Amniotic stem cell (primary cell): ENCODE measurements at places on chromosomes 6 and 20.

DNA sequence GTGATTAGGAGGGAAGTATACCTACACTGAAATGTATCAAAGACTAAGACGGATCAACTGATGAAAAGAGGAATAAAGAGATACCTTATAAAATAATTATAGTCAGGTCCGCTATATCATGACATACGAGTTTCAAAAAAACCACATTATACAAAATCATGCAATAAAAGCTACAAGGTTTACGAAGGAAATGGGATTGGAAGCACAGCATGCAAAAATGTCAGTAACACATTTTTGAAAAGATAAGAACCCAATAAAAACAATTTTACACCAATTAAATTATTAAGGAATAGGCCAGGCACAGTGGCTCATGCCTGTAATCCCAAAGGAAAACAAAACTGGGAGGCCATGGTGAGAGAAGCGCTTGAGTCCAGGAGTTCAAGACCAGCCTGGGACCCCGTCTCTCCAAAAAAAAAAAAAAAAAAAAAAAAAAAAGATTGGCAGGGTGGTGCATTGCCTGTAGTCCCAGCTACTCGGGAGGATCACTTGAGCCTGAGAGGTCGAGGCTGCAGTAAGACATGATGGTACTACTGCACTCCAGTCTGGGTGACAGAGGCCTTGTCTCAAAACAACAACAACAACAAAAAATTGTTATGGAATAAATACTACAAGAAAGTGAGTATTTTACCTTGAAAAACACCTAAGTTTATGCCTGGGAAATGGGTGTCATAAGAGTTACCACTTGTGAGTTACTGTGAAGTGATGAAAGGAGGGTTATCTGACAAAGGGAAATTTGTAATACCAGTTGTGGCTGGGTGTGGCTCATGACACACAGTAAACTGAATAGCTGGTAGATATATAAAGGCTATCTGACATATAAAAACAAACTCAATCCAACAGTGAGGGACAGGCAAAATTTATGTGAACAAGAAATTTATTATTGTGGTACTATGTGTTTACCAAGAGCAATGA, 45.2 kb downstream of the RANBP9 start:
- DNase-seq = no peak

GRCh38 chr6:150672800-150673199, 73.1 kb downstream of the PLEKHG1 start:
- no peak for DNase-seq

DNA sequence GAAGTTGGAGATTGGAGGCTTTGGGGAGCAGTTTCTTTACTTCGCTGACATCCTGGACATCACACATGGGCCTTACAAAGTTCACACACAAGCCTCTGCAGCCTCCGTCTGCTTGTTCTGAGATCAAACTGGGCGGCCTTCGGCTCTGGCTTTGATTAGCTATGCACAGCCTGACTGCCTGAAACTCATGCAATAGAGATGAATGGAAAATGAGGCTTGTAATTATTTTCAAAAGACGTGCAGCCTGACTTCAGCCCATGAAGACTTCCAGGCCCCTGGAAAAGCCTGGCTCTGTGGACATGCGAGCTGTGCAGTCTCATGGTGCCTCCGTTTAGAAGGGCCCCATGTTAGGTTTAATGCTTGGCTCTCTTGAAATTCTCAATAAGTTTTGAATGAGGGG, 480.5 kb upstream of the SULF2 start:
- no peak for DNase-seq

DNA sequence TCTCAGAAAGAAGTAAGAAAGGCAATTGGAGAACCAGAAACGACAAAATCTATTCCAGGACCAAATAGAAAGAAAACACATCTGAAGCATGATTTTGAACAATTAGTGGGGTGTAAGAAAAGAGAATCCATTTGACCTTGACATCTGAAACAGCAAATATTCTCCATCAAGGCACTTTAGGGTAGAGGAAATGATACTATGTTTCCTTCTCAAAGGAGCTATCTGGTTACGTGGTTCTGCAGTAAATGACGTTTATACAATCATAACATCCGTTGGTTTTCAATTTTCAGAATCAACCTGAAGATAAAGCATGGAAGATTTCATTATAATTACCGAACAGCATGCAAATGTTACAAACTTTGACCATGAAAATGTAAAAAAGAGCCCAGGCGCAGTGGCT, 8.2 kb upstream of the SIGLEC1 start:
- DNase-seq = no peak

- no peak for DNase-seq
These were observed 6.9 kb upstream of the NOL4L start for GRCh38 chr20:32592022-32592421.
